Stimulated activated CD8-positive, alpha-beta memory T cell treated with anti-CD3 and anti-CD28 coated beads, Interleukin-4, amount 100 ng/mL, for 1 hour (primary cell): ENCODE measurements at places on chromosomes 3 and 15.

GRCh38 chr15:85723960-85724945, 70.5 kb downstream of the KLHL25 start:
- DNase-seq = no peak

DNA sequence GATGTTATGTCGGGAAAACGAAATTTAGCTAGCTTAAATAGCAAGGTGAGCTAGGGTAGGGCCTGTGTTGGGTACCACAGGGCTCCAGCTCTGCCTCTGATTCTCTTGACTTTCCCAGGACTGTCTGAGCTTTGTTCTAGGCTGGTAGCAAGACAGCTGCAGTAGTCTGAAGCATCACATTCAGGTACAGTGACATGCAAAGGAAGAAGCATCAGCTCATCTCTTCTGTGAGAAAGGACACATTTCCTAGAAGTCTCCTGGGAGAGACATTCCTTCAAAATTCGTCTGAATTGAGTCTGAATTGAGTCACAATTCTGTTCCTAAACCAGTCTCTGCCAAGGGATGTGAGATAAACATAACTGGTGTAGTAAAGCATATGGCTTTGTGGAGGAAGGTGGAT, 8.5 kb upstream of the UBXN7 start:
- no peak for DNase-seq

GRCh38 chr15:55683376-55683775, 59.6 kb downstream of the PRTG start:
- DNase-seq = no peak

GRCh38 chr3:143139762-143140161, 20.2 kb downstream of the CHST2 start:
- no peak for DNase-seq

DNA sequence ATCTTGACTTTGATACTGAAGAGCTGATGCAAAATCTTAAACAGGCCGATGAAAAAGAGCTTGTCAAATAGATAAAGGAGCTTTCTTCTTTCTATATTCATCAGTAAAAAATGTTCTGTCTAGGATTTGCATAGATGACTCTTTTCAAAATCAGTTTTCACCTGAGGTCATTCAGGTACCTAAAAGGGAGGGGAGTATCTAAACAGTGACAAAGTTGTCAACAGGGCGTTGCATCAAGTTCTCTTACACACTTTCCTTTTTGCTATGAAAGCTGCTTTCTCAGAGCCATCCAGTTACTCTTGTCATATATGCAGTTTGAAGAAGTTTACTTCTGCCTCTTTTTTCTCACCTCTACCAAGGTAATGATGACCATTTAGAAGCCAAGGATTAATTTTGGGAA, 60.0 kb downstream of the AKAP13 start:
- no peak for DNase-seq

DNA sequence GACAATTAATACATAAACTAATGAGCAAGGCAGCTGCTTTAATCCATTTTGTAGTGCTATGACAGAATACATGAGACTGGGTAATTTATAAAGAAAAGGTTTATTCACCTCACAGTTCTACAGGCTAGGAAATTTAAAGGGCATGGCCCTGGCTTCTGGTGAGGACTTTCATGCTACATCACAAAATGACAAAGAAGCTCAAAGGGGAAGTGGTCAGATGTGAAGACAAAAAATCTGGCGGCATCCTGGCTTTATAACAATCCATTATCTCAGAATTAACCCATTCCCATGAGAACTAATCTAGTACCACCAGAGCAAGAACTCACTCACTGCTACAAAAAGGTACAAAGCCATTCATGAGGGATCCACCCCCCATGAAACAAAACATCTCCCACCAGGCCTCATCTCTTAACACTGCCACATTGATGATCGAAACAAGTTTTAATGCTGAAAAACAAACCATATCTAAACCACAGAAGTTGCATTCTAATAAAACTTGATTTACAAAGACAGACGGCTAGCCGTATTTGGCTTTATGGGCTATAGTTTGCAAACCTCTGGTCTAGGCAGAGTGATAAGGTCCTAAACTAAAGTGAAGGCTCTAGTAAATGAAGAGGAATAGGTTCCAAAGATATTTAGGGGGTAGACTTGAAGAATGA, 44.2 kb downstream of the GSK3B start:
- DNase-seq = no peak

DNA sequence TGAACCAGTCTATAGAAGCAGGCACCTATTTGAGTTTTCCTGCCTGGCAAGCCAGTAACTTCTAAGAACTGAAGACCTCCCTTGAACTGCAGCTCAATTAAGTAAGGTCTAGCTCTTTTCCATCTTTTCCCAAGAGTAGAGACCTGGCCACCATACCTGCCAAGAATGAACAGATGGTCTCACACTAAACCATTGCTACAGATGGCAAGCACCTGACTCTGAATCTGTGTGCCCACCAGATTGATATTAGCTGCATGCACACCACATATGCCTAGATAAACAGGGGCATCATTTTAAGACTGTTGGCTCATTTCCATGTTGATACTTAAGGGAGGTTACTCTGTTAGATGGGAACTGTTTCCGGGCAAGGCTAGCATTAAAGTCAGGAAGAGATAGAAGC, 34.8 kb upstream of the GSK3B start:
- no peak for DNase-seq

- no peak for DNase-seq
Observed at GRCh38 chr3:57948080-57948671, 60.0 kb upstream of the FLNB start.

DNA sequence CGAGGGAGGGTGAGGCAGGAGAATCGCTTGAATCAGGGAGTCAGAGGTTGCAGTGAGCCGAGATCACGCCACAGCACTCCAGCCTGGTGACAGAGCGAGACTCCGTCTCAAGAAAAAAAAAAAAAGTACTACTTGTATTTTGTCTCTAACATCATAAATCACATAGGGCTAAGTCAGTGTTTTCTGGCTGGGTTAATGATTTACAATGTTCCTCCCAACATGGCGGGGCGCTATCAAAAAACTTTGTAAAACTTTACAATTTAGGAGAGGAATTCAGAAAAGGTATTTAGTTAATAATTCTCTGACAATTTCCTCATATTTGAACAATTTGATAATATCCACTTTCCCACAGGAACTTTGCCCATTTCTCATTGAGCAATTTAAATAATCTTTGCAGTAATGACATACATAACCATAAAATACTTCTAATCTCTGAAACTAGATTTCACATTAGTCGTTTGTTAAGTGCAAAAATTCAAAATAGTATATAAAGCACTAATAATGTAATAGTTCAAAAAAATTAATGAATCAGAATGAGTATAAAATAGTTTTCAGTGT, 26.6 kb upstream of the B3GNT5 start:
- DNase-seq = no peak

DNA sequence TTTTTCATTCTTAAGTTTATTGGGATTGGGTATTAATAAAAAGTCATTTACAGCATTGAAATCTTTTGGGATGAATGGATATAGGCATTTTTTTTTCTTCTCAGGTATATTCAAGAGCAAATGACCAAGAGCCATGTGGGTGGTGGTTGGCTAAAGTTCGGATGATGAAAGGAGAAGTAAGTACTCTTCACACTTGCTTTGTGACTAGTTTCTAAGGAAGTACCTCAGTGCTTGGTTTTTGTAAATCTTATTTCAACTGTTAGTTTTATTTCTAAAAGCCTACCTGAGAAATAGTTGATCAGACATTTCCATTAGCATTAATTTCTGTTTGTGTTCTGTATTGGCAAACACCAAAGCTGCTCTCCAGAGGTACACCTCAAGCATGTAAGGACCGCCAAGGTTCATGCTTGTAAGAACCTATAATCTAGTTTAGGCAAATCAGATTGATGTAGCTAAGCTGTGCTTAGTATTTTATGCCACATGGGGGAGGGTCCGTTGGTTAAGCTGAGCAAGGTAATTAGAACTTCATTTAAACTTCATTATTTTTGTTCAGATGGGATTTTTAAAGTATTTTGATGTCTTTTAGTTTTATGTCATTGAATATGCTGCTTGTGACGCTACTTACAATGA, 35.4 kb downstream of the FXR1 start:
- DNase-seq = no peak

- no peak for DNase-seq
Observed at GRCh38 chr15:85690561-85691231, 104.0 kb downstream of the KLHL25 start.

- DNase-seq = no peak
Observed at GRCh38 chr15:25849157-25849921, 13.8 kb downstream of the ATP10A start.

DNA sequence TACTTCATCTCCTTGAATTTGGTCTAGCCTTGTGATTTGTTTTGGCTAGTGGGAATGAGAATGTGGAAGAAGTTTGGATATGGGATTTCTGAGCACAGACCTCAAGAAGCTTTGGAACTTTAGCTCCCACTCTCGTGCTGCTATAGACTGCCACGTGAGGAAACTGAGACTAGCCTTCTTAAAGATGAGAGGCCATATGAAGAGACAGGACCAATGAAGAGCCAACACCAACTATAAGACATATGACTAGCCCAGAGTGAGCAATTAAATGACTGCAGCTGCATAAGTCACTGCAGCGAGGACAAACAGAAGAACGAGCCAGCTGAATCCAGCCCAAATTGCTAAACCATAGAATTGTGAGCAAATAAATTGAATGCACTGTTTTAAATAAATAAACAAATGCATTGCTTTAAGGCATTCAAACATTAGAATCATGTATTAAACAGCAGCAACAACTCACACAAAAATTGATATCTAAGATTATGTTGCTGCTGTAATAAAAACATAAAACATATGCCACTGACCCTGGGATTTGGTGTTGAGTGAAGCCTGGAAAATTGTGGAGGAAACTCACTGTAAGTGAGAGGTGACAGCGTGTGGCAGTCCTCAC, 15.7 kb upstream of the CNTN4 start:
- no peak for DNase-seq
